ENCODE measurements at places on chromosomes 1 and 21.

DNA sequence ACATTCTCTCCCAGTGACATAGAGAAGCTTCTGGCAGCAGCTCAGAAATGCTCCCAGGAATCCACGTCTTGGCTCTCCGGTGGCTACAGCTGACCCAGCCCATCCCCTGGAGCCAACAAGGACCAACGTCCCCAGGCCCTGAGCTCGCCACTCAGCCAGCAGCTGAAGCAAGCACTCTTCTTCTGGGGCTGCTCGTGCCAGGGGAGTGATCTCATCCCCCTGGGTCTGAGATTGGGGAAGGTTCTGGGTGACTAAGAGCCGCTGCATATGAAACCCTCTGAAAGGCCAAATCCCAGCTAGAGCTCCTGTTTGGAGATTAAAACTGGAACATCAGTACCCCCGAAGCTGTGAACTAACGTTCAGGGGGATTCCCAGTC is 487.9 kb downstream of the NPHP4 start:
- no peak for DNase-seq

DNA sequence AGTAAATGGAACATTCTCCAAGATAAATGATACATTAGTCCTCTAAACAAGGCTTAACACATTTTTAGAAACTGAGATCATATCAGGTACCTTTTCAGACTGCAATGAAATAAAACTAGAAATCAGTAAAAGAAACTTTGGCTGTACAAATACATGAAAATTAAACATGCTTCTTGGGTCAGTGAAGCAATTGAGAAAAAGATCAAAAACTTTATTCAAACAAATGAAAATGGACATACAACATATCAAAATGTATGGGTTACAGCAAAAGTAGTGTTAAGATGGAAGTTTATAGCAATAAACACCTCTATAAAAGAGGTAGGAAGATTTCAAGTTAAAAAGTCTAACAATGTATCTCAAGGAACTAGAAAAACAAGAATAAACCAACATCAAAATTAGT is 598.5 kb downstream of the SMYD3 start:
- DNase-seq, result no peak

- DNase-seq, result peak; percentile 93
These were observed 73.3 kb upstream of the RALGPS2 start for GRCh38 chr1:178651742-178652141.

- DNase-seq, result peak; percentile 88
These were observed 825 bp downstream of the TMEM39B start for GRCh38 chr1:32073299-32074229.

DNA sequence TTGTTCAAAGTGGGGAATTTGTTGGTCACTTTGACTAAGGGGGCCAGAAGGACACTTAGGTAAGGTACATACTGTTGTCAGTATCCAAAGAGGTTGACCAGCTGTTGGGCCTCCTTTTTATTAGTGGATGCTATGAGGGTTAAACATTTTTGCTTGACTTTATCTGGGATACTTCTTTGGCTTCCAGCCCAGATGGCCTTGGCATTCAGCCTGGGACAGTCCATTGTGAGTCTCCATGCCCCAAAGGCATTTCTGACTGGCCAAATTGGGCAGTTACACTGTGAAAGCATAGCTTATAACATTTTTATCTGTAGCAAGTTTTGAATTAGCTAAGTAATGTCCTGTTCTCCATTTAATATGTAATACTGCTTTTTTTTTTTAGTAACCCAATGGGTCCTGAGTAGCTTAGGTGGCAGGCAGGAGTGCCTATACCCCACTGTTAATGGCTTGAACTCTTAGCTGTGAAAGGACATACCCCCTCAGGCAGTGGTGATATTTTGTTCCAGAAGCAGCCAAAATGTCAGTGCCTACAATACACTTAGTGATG is 35.4 kb upstream of the CD1D start:
- DNase-seq, result no peak

GRCh38 chr21:45033791-45034555 is 40.4 kb upstream of the ADARB1 start:
- DNase-seq, result no peak

GRCh38 chr1:31054349-31054748 is 11.2 kb downstream of the PUM1 start:
- no peak for DNase-seq

DNA sequence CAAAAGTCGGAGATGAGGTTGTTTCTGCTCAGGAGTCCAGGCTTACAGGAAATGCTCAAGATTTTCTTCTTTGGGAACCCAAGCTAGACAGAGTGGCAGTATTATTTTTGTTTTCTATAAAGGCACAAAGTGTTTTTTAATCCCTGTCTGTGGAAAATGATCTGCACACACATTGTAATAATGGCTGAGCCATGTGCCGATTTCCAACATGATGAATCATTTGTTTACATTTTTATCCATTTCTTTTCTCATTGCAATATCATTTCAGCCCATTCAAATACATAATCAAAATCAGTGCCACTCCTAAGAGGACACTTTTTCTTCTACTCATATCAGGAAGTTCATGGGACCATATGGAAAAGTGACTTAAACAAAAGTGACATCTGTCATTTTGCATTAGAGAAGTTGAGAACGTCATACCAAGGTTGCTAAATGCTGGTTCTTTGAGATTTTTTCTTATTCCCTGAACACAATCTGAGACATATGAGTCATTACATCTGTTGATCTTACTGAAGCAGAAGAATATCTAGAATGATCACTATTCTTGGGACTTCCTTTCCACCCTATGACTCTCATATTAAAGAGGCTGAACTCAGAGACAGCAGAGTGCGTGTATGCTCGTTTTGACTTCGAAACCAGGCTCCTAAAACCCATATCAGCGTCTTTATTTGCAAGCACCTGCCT is 44.9 kb downstream of the ACTA1 start:
- DNase-seq, result no peak

DNA sequence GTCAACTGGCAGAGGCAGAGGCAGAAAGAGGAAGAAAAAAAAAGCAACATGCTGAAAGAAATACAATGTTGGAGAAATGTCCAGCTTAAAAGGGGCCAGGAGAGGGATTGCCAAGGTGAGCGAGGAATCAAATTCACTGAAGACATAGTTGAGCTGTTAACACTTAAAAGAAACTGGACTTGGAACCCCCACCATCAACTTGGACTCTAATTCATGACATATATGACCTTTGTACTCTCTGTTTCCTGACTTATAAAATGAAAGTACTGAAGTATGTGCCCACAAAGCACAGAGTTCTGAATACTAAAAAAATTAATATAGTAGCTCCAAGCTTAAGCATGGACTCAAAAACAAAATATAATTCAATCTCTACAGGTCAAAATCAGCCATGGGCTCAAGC is 16.1 kb downstream of the PRR9 start:
- no peak for DNase-seq

GRCh38 chr1:9684801-9685200 is 33.3 kb downstream of the PIK3CD start:
- DNase-seq, result no peak

- no peak for DNase-seq
These were observed 29.9 kb upstream of the CXADR start for GRCh38 chr21:17482928-17483327.

DNA sequence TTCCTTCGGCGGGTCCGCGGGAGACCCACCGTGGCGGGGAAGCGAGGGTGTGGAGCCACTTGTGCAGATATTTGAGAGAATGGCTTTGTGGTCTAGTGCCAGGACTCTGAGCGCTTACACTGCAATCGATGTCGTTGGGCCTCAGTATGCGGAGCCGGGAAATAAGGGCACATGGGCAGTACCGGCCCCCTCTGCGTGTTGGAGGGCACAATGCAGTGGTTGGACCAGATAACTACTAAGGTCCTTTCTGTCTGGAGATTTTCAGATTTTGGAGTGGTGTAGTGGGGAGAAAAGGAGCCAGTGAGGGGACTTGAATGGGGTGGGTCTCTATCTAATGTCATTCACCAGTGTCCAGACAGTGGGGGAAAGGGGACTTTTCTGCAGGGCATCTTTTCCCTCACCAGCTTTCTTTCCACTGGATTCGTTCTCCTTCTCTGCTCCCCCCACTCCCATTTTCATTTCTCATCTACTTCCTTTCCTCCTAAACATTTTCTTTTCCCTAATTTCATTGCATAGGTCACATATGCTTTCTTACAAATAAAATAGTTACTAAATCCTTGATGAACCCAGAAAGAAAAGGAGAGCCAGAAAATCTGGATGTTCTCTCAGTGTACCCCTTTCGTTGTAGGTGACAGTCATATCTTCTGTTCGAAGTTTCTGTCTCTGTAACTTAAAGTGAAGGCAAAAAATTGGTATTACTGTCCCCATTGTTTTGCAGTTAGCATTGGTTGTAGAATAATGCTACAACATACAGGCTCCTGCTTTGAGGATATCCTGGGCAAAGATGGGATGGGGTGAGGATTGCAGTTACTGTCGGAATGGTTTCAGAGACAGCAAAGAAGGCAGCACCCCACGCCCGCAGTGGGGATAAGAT is 1.4 kb downstream of the ATF3 start:
- DNase-seq, result no peak

DNA sequence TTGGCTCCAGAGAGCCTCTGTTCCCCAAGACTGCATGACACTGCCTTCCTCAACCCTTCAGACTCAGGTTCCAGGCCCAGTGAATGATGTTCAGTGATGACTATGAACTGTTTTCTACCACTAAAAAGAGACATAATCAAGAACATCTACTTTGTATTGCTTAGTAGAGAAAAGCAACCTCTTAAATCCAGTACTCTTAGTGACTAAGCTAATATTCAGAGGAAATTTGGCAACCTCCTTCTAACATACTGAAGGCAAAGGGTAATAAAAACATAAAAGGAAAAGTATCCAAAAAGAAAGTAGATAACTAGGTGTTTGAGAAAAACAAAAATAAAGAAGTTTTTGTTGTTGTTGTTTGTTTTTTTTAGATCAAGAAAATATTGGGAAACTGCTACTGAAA is 153.3 kb upstream of the RUNX1 start:
- no peak for DNase-seq
